ENCODE measurements at places on chromosomes 5 and 9.

GRCh38 chr9:127142931-127143464, 20.6 kb upstream of the ANGPTL2 start:
- H3K4me1 ChIP-seq = peaks cover 20% of the 10 kb centered on the region
- no peak overlapping the region for H3K27ac ChIP-seq
- H3K4me3 ChIP-seq = no peak overlapping the region
- no peaks in the 10 kb centered on the region for H3K27me3 ChIP-seq
- DNase-seq = no peak
- no peaks in the 10 kb centered on the region for H3K36me3 ChIP-seq

GRCh38 chr5:96663608-96664007, 1.4 kb downstream of the CAST start:
- H3K27me3 ChIP-seq = no peaks in the 10 kb centered on the region
- no peaks in the 10 kb centered on the region for H3K36me3 ChIP-seq
- peak; percentile 21 for DNase-seq

- H3K36me3 ChIP-seq = no peaks in the 10 kb centered on the region
- H3K4me1 ChIP-seq = no peaks in the 10 kb centered on the region
- H3K27me3 ChIP-seq = no peaks in the 10 kb centered on the region
- no peak overlapping the region for H3K4me3 ChIP-seq
Measured at GRCh38 chr9:112127281-112127680, 47.8 kb downstream of the SUSD1 start.

DNA sequence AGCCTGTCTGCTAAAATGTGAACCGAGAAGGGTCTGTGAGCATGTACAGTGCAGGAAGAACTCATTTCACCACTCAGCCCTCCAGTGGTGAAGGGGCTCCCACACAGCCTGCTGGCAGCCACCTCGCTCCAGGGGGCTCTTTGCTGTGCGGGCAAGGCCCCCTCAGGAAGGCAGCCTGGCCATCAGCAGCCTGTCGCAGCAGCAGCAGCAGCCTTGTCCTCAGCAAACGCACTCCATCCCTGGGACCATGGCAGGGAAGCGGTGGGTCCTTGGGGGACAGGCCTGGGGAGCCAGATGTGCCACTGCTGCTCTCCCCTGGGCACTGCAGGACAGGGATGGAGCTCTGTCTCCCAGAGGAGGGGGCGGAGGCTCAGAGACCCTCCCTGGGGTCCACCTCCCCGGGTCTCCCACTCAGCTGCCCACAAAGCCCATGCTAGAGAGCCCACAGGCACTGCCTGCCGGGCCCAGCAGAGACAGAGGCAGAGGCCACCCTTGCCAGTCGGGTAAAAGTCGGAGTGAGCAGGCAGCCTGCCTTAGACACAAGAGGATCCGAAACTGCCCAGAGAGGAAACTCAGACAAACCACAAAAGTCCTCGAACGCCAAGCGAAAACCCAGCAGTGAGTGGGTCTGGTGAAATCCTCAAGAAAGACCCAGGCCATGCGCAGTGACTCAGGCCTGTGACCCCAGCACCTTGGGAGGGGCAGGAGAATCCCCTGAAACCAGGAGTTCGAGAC, 8.0 kb downstream of the BRD3 start:
- DNase-seq = no peak
- H3K36me3 ChIP-seq = no peaks in the 10 kb centered on the region
- H3K4me3 ChIP-seq = no peak overlapping the region
- H3K27me3 ChIP-seq = no peaks in the 10 kb centered on the region

DNA sequence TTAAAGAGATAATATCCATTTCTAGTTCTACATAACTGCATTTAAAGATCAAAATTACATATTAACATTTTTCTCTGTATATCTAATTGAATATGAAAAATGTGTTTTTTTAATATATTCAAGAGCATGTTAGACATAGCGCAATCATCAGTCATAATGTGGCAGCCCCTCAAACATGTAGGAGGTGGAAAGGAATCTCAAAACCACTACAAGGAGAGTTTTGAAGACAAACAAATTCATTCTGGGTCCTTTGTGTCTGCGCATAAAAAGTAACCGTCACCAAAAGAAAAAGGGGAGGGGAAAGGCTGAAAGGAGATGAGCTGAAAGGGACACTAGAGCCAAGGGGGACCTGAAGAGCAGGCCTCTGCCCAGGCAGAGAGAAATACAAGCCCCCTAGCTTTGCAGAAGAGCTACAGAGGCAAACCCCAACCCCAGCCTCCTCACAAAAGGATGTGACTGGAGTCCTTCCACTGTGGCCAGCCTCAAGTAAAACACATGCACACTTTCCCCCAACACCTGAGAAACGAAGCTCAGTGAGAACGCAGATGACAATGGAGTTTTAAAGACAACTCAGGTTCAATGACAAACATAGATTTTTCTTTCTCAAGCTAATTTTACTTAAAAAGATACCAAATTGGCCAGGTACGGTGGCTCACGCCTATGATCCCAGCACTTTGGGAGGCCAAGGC, 62.0 kb downstream of the MAPKAP1 start:
- H3K4me3 ChIP-seq = no peak overlapping the region
- peaks cover 2% of the 10 kb centered on the region for H3K36me3 ChIP-seq
- no peaks in the 10 kb centered on the region for H3K4me1 ChIP-seq

DNA sequence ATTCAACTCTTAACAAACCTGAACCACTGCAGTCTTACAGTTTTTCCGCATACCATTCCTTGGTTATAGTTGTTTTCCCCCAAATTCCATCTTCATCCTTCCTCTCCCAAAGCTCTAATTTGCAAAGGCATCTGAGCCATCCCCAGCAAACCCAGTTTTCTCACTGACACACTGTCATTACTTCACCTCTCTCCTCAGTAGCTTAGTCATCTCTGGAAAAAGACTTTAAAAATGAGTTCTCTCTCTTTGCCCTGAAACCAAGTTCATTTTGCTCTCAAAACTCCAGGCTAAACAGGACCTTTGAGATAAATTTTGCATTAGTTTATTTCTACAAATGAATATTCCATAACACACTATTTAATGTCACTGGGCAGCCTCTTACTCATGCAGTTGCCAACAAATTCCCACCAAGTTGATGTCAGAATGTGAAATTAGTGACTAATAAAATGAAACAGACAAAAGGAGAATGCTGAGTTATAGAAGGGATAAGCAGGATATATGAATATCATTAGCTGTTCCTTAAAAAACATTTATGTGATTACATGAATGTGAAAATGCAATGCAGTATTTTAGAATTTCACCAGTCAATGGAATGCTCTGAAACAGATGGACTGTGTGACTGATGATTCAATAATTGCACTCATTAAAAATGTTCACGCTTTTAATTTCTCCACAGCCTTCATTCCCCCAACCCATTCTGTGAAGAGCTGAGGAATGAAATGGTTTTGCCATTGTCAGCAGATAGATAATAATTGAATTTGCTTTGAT, 107.4 kb upstream of the DMAC1 start:
- H3K4me3 ChIP-seq = no peak overlapping the region
- no peak overlapping the region for H3K27ac ChIP-seq
- no peaks in the 10 kb centered on the region for H3K4me1 ChIP-seq
- peak; percentile 50 for DNase-seq
- H3K27me3 ChIP-seq = no peaks in the 10 kb centered on the region

- H3K36me3 ChIP-seq = no peaks in the 10 kb centered on the region
- no peaks in the 10 kb centered on the region for H3K27me3 ChIP-seq
Measured at GRCh38 chr9:101625876-101626275, 31.1 kb upstream of the PPP3R2 start.

DNA sequence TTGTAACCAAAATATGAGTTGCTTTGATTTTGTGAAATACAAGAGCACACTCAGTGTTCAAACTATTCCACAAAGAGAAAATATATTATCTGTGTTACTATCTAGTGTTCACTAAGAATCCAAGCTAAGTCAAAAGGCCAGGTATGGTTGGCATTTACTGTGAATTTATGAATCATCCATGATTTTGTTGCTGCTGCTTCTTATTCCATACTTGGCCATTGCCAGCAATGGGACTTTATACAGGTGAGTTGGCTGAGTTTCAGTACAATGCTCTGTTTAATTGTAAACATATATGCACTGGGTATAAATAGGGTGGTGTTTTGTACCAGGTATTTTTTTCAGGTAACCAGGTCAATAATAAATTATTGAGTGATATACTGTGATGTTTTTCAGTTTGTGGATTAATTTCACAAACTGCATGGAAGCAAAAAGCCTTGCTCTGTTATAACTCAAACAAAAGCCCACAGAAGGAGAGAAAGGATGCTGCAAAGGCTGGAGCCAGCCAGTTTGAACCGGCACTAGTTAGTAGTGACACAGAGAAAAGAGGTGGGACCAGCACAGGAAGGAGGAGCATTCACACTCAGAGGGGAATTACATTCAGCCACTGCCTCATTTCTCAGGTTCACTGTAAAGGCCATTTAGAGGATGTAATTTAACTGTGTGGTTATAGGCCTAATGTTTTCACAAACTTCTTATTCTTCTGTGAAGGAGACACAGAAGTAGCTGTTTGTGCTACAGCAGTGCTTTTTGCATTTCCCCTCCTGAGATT, 381.8 kb downstream of the ADGRV1 start:
- H3K4me1 ChIP-seq = no peaks in the 10 kb centered on the region
- DNase-seq = peak; percentile 64
- no peak overlapping the region for H3K27ac ChIP-seq
- H3K4me3 ChIP-seq = no peak overlapping the region
- H3K36me3 ChIP-seq = no peaks in the 10 kb centered on the region
- no peaks in the 10 kb centered on the region for H3K27me3 ChIP-seq

DNA sequence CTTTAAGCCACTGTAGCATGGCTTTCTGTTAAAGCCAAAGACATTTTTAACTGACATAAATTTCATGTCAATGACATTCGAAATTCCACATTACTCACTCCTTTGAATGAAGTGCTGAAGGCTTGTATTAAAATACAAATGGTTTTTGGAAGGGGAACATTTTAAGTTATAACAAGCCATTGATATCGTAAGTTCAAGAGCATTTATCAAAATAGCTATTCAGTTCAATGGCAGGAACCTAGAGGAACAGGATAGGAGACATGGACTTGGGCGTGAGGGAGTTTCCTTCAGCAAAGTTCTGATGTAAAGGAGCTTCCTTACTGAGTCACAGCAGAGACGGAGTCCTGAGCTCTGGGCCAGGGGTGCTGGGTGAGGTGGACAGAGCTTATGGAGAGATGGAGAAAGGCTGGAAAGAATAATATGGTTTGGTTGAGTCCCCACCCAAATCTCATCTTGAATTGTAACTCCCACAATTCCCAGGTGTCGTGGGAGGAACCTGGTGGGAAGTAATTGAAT, 631.8 kb downstream of the BNC2 start:
- H3K4me1 ChIP-seq = peaks cover 18% of the 10 kb centered on the region
- no peaks in the 10 kb centered on the region for H3K27me3 ChIP-seq
- H3K4me3 ChIP-seq = no peak overlapping the region
- no peak overlapping the region for H3K27ac ChIP-seq
- H3K36me3 ChIP-seq = no peaks in the 10 kb centered on the region

DNA sequence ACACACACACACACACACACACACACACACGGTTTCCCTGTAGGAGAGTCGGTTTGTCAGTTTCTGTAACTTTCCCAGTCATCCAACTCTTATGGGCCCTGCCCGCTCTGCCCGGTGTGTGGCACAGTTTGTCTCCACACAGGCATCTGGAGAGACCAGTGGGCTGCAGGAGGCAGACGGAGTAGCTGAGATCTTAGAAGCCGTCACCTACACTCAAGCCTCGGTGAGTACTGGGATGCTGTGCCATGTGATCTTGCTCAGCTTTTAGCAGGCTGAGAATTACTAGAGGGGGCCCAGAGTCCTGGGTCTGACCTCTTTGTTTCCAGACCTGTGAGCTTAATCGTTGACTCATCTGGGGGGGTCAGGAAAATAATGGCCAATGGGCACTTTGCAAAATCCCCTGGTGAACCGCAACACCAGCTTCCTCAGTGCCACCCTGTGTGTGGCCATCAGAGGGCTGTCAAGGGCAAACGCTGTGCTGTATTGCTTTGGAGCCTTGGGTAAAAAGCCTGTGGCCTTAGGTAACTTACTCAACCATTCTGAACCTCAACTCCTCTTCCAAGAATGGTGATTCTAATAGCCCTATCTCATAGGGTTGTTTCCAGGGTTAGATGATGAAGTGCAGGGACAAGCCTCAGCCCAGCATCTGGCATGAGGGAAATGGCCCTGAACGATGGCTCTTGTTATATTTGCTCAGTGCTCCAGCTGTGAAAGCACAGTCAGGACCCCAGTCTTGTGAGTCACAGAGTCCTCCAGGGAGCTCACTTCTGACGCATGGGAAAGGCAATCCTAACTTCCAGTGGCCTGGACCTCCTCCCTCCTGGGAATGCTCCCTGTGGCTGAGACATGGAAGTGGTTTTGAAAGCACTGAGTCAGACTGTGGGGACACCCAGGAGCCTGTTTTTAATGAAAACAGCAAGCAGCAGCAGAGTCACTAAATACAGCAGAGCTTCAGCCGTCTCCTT, 45.6 kb downstream of the COL15A1 start:
- no peak overlapping the region for H3K4me3 ChIP-seq
- H3K27ac ChIP-seq = no peak overlapping the region
- DNase-seq = no peak
- no peaks in the 10 kb centered on the region for H3K4me1 ChIP-seq
- no peaks in the 10 kb centered on the region for H3K36me3 ChIP-seq
- H3K27me3 ChIP-seq = no peaks in the 10 kb centered on the region

GRCh38 chr5:129698661-129699060, 49.2 kb upstream of the MINAR2 start:
- H3K4me1 ChIP-seq = no peaks in the 10 kb centered on the region
- no peaks in the 10 kb centered on the region for H3K36me3 ChIP-seq
- no peaks in the 10 kb centered on the region for H3K27me3 ChIP-seq
- DNase-seq = no peak

DNA sequence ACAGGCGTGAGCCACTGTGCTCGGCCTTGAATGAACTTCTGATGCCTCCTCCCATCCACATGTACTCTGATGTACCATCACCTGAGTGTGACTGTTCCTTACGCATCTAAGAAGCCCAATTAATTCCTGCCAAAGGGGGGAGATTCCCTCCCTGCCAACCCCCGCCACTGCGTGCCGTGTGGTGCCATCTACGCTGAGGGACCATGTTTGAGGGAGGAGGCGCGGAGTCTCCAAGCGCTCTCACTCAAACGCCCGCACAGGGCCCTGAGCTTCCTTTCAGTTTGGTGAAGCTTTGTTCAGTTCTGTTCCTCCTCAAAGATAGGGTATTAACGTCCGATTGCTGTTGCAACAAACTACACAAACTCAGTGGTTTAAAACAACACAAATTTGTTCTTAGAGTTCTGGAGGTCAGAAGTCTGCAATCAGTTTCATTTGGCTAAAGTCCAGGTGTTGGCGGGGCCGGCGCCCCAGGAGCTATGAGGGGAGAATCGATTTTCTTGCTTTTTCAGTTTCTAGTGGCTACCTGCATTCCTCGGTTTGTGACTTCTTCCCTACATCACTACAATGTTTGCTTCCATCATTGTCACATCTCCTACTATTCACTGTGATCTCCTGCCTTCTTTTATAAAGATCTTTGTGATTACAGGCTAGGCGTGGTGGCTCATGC, 13.9 kb upstream of the PRXL2C start:
- no peak overlapping the region for H3K27ac ChIP-seq
- H3K4me3 ChIP-seq = no peak overlapping the region
- no peaks in the 10 kb centered on the region for H3K4me1 ChIP-seq
- H3K36me3 ChIP-seq = no peaks in the 10 kb centered on the region
- no peak for DNase-seq

GRCh38 chr9:114200721-114201300, 45.5 kb downstream of the COL27A1 start:
- H3K36me3 ChIP-seq = peaks cover 13% of the 10 kb centered on the region
- H3K27me3 ChIP-seq = no peaks in the 10 kb centered on the region
- no peak overlapping the region for H3K27ac ChIP-seq
